CD4-positive, alpha-beta T cell treated with Interleukin-10 for 1 hour (primary cell): ENCODE measurements at places on chromosomes 16 and 17.
A peak's percentile ranks its signal among the peaks of the same experiment; 100 is the strongest.

GRCh38 chr17:69062860-69063581, 2.3 kb upstream of the ABCA9 start:
- DNase-seq: no peak

DNA sequence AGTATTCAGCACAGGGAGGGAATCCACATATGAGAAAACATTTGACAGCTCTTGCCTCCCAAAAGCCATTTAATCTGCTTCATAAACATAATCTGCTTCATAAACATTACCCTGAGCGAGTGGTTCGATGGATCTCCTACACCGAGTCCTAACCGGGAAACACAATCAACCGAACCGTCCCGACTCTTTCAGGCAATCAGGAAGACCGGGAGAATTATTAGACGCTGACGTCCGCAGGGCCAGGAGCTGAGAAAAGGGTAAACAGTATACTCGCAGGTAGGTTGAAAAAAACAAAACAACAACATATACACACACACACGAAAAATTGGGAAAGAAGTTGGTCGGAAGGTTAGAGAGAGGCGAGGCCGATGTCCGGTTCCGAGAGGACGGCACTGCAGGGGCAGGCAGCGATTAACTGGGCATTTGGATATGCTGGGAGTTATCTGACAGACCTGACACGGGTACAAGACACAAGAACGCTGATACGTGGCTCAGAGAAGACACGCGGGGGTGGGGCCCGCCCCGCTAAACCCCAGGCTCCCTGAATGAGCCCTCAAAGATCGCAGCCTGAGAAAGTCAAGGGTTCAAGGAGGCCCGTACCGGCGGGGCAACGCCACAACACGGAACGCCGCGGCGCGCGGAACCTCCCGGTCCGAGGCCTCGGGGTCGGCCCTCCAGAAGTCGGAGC, 585 bp downstream of the AP1G1 start:
- DNase-seq: no peak

DNA sequence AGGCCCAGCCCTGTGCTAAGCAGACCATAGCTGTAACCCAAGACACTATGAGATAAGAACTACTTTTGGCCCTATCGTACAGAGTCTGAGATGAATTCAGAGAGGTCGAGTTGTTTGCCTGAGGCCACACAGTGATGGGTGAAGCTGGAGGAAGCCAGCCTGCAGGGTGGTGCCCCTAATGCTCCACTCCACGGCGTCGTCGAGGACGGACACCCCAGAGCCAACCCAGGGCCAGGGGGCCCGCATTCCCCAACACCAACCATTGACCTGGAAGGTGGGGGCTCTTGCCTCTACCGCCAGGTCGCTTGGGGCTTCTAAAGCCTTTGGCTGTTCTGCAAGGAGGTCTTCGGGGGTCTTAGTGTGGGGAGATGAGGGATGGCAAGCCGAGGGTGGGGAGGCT, 84.1 kb downstream of the IRF8 start:
- DNase-seq: no peak

GRCh38 chr17:56310782-56311181, 157.5 kb downstream of the ANKFN1 start:
- no peak for DNase-seq

- no peak for DNase-seq
These were observed 577.0 kb downstream of the CDH11 start for GRCh38 chr16:64544859-64545258.

DNA sequence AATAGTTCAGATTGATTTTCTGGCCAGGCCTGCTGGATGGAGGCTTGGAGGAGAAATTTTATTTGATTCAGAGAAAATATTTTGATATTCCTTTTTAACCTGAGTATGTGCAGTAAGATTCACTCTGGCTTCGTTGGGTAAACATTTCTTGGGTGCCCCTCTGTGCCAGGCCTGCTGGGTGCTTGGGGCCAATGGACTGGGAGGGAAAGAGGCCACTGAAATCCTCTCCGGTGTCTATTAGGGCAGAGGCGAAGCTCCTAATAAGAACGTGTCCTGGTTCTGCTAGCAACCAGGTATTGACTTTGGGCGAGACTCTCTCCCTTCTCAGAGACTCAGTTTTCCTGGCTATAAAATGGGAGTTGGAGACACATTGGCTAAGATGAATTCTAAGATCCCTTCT, 122.5 kb downstream of the CYLD start:
- no peak for DNase-seq

- no peak for DNase-seq
These were observed 83.9 kb downstream of the RMI2 start for GRCh38 chr16:11429123-11429522.

DNA sequence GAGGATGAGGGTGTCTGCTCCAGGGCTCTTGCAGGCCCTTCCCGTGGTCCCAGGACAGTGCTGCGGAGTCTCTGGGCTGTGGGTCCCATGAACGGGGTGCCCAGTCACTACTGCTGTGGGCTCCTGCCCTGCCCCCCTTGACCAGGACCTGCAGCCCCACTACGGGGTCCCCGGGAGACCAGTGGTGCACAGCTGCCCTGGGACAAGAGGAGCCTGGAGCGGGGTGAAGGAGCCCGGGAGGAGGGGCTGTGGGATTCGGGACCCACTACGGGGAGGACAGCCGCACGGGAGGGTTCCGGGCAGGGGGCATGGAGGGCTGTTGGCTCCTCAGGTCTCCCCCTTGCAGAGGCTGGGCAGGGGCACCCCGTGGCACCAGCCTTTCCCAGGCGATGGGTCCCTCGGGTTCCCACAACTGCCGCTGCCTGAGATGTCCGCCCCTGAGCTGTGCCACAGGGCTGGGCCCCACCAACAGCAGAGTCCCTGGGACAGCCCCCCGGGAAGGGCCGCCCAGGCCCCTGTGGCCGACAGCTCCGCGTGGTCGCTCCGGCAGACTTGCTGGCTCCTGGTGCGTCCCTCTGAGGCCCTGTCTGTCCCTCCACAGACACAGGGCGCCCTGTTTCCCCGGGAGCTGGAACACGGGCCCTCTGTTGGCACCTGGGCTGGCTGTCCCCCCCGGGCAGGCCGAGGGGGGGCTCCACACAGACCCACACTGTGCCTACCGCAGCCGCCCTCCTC, 52.1 kb upstream of the GNG13 start:
- no peak for DNase-seq

- peak; percentile 80 for DNase-seq
These were observed 8.3 kb downstream of the MRPL28 start for GRCh38 chr16:361872-362701.

DNA sequence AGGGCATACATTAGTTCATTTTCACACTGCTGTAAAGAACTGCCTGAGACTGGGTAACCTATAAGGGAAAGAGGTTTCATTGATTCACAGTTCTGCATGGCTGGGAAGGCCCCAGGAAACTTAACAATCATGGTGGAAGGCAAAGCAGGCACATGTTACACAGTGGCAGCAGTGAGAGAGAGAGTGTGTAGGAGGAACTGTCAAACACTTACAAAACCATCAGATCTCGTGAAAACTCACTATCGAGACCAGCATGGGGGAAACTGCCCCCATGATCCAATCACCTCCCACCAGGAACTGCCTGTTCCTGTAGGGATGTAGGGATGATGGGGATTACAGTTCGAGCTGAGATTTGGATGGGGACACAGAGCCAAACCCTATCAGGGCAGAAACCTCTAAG, 17.2 kb downstream of the NUBP1 start:
- no peak for DNase-seq

DNA sequence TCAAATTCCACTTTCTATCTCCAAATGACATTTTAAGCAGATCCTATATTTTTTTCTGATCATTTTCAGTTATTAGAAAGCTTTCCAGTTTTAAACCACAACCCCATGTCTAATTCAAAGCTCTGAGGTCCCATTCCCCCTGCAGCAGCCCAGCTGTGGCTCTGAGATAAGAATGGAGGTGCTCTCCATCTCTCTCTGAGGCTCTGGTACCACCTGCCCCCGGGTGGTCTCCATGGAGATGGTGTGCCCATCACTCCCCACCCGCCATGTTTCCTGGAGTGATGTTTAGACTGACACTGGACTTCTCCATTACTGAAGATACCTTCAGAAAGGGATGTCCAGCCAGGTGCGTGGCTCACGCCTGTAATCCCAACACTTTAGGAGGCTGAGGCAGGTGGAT, 68.1 kb upstream of the SEC14L1 start:
- DNase-seq: no peak

- DNase-seq: no peak
These were observed 415.1 kb upstream of the DYNLRB2 start for GRCh38 chr16:80125677-80126076.

GRCh38 chr16:67805718-67806427, 487 bp downstream of the RANBP10 start:
- no peak for DNase-seq

DNA sequence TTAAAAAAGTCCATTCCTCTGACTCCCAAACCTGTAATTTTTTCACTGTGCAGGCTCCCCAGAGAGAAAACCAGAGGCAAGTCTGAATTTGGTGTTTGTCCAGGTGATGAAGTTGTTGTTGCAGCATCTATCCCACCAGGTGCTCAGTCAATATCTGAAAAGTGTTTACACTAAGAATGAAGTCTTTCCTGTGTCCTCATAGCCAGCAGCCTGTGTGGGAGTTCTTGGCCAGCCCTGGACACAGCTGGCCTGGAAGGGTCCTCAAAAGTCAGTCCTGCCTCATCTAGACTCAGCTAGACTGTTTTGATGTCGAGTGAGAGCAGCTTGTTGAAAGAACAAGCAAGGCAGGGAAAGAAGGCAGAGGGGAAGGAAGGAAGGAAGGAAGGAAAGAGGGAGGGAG, 3.3 kb upstream of the PMP22 start:
- DNase-seq: no peak

- DNase-seq: no peak
These were observed 35.7 kb upstream of the METTL9 start for GRCh38 chr16:21563676-21564075.

DNA sequence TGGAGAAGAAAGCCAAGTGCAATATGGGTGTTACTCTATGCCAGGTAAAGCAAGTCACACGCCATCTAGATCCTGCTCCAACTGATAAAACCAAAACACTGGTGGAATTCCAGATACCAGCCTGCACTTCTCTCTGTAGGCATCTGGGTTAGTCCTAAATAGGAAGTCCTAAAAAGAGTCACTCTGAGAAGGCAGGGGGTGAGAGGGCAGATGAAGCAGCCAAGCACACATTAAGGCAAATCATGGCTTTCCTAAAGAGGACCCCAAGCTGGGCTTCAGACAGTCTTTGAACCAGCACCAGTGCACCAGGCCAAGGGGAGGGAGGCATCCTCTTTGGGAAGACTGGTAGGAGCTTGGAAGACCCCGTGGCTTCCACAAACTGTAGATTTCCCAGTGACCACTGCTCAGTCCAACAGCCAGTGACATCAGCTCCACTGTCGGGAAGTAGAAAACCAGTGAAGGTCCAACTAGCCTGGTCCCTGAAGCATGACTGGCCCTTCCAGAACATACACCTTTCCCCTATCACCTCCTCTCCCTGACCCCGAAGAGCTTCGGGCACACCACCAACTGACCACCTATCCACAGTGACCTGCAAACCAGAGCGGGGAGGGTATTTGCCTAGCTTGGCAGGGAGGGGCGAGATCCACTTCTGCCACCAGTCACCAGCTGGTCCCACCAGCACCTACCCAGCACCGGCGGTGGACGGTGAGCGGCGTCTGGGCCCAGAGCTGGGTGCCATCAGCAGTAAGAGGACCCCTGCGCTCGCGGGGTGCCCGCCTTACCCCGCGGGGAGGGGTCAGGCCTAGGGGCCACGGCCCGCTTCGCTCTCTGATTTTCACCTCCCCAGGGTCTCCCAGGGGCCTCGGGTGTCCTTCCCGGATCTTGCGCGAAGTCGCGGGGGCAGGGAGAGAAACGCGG, 1.0 kb downstream of the LITAF start:
- no peak for DNase-seq

DNA sequence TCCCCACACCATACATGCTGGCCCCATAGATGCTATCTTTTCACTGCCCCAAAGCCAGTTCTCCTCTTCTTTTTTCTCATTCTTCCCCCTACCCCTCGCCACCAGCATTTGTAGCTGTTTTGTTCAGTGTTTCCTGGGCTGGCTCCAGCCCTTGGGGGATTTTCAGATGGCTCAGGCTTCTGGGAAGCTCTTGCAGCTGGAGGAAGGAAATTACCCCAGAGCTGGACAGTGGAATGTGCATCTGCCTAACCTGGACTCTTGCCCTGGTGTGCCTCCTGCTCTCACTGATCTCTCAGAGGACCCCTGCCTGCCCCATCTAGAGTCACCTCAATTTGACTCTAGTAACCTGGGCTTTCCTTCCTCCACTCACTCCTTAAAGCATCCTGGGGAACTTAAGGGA, 82.8 kb downstream of the MYH13 start:
- DNase-seq: no peak

- no peak for DNase-seq
These were observed 34.9 kb upstream of the RBFOX3 start for GRCh38 chr17:79645777-79646088.

DNA sequence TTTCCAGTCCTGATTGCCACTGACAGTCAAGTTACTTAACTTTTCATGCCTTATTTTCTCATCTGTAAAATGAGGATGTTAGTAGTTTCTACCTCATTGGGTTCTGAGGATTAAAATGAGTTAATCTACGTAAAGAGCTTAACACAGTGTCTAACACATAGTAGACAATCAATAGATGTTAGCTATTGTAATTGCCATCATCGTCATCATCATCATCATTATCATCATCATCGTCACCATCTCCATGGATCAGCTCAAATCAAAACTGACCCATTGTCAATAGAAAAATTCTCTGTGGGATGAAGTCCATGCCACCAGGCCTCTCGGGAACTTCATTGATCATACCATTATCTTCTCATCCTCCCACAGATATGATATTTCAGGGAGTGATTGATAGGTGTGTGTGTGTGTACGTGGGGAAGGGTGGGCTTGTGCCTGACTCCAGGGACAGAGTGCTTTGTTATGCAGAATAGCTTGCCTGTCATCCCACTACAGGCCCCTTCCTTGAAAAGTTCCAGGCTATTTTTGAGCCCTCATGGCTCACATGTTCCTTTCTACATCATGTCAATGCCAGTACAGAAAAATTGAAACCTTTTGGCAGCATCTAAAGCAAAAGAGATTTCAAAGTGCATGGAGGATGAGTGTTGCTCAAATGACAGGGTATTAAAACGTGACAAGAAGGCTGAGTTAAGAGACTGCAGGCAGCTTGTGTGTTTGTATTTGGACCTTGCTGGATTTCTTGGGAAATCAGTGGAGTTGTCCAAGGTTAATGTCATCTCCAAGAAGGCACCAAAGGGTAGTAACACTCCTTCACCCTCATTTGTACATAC, 133.9 kb downstream of the PRKCB start:
- DNase-seq: no peak
